ENCODE measurements at places on chromosomes 5 and 9.

DNA sequence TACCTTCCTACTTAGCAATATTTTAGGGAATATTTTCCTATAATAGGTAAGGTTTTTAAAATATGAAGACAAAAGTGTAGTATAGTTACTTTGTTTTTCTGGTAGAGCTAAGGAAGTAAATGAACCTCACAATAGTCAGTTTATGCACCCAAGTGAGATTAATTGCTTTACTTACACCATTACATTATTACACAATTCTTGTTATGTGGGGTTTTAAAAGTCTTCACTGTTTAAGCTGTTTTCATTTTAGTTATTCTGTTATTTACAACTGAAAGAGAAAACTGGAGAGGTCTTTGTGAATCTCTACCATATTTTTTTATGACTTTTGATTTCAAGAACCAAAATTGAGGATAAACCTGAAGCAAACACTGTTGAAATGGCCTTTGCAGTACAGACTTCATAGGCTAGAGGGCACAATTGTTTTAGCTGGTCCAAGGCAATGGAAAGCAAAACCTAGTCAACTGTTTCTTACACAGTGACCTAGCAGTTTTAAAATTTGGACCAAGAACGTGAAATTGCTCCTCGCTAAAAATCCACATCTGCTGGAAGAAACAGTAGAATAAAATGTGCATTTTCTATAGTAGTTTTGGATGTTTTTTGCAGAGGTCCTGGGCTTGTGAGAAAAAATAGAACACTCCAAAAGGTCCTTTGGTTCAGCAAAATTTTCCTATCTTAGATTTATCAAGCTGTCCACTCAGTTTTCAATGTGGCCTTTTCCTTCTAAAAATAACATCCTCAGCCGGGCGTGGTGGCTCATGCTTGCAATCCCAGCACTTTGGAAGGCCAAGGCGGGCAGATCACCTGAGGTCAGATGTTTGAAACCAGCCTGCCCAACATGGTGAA is 66.4 kb upstream of the FER start:
- DNase-seq, result no peak

DNA sequence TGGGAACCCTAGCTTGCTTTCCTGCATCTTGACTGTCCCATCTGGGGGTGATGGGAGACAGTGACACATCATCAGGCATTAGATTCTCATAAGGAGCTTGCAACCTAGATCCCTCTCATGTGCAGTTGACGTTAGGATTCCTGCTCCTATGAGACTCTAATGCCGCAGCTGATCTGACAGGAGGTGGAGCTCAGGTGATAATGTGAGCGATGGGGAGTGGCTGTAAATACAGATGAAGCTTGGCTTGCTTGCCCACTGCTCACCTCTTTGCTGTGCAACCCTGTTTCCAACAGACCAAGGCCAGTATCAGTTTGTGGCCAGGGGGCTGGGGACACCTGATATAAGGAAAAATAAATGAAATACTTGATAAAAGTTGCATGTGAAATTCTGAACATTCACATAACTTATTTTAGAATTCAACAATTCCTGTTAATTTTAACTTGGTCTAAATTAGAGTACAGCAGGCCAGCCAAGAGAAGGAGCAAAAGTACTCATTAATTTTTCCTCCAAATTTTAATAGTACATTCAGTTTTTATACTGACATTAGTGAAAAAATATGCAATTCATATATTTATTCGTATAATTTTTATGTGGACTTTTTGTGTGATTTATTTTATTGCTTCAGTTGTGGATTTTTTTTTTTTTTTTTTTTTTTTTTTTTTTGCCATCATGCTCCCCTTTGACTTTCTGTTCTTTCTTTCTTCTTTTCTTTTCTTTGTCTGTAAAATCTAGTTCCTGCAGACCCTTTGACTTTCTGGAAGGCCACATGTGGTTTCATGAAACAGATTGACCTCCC is 11.4 kb downstream of the PAM start:
- DNase-seq, result no peak

- DNase-seq, result no peak
Observed at GRCh38 chr9:127336506-127337352, 60.2 kb upstream of the SLC2A8 start.

DNA sequence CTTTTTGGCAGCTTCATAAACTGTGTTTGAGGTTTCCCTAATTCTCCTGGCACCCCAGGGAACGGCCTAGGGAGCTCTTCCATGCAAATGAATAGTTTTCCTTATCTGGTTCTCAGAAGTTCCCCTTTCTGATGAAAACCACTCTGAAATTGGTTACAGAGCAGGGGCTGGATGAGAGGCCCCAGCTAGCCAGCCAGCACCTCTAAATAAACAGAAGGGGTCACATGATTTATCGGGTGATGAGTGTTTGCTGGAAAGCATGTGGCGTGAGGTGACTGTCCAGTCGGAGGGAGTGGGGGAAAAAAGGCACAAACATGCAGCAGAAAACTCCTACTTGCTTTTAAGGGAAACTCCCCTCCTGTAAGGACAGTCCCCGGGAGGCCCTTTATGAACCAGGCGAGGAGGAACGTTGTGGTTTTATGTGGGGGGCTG is 261.2 kb upstream of the ANKRD55 start:
- DNase-seq, result no peak

GRCh38 chr5:26700759-26701384 is 337.5 kb downstream of the CDH9 start:
- no peak for DNase-seq

- no peak for DNase-seq
Observed at GRCh38 chr9:110691002-110691549, 22.5 kb downstream of the MUSK start.

DNA sequence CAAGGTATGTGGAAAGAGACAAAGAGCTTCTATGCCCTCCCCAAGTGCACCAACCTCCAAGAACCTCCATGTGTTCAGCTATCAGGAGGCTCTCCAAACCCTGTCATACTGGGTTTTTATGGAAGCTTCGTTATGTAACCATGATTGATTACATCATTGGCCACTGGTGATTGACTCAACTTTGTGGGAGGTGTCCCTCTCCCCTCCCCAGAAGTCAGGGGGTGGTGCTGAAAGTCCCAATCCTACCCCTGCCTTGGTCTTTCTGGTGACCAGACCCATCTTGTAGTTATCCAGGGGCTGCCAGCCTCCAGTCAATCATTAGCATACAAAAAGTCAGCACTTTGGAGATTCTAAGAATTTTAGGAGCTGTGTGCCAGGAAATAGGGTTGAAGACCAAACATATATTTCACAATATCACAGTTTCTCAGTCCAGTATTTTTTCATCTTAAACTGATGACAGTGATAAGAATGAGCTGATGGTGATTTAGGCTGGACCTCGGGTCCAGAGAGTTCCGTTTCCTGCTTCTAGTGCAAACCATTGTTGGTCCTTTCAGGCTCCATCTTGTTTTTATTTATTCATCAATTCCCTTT is 27.3 kb upstream of the FANCC start:
- no peak for DNase-seq

- no peak for DNase-seq
Observed at GRCh38 chr5:154411338-154411737, 34.5 kb upstream of the SAP30L start.

GRCh38 chr9:111150181-111150580 is 111.9 kb upstream of the LPAR1 start:
- no peak for DNase-seq

All from activated T-helper 1 cell treated with Interleukin-2 at 50 U/mL for 16 hours (primary cell).